NCI-H2107 (cell line): ENCODE measurements at places on chromosomes 5 and 9.

GRCh38 chr5:135246605-135246922 is 152.5 kb downstream of the MACROH2A1 start:
- no peak for DNase-seq

DNA sequence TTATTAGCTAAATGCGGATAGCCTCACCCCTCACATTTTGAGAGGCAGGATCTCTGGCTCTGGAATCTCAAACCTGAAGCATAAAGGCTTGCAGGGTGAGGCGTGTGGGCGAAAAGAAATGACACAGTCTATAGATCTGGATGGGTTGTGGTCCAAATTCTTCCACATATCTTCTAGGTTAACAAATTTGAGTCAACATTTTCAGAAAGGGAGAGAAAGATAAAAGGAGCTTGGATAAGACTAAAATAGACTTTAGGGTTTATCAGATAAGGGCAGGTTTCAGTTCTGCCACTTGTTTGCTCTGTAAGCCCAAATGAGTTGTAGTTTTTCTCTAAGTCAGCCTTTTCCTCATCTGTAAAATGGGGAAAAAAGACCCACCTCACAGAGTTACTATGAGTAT is 220.9 kb downstream of the TRIM32 start:
- no peak for DNase-seq

DNA sequence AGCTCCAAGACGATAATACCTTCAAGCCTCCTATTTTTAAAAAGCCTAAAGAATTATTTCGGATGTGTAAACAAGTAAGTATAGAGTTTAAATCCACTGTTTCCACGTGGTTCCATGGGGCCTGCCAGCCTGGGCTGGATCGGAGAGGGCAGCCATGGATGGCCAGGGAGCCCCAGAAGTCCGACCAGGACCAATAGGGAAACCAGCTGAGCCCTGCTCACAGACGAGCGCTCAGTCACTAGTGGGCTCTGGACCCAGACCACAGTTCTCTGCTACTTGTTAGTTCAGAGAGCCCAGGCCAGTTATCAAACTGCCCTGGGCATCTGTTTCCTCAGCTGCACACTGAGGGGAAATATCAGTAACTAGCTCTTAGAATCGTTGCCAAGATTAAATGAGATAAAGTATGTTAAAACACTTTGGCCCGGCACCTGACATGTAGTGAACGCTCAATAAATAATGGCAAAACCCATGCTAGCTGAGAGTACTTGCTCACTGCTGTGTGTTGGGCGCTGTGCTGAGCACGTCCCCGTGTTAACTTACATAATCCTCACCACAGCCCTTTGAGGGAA is 124.8 kb downstream of the RGS3 start:
- no peak for DNase-seq

DNA sequence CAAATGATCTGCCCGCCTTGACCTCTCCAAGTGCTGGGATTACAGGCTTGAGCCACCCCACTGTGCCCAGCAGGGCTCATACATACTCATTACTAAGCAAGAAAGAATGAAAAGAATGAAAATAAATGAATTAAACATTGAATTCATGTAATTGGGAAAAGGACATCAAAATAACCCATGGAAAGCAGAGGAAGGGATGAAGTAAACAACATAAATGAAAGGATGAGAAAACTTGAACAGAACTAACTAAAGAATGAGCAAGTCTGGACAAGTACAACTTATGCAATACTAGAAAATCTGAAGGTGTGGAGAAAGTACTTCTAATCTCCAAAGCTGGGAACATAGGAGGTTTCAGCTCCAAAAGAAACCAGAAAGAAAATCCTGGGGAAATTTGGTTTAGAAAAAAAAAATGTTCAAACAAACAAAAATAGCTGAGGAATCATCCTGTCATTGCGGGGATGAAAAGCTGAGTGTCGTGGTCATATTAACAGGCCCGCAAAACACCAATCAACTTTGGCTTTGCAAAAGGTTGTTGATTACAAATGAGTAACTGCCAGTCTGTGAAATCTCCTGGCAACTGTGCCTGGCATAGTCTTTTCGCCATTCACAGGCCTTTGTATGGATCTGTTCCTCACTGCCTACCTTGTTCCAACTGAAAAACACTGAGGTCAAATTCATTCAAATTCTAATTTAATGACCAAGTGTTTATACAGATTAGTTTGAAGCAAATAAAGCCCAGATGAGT is 2.3 kb upstream of the AK3 start:
- DNase-seq: no peak

DNA sequence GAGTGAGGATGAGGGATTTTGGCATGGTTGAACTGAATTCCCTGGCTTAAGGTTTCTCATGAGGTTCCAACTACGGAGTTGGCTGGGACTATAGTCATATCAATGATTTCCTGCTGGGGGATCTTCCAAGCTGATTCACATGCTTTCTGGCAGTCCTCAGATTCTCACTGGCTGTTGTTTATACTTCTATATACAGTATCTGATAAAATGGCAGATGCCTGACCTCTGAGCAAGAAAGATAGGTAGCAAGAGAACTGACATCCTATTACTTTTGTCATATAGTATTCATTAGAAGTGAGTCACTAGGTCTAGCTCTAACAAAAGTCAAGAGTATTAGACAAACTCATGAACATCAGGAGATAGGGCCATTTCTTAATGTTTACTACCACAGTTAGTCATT is 440.9 kb upstream of the EDIL3 start:
- no peak for DNase-seq

DNA sequence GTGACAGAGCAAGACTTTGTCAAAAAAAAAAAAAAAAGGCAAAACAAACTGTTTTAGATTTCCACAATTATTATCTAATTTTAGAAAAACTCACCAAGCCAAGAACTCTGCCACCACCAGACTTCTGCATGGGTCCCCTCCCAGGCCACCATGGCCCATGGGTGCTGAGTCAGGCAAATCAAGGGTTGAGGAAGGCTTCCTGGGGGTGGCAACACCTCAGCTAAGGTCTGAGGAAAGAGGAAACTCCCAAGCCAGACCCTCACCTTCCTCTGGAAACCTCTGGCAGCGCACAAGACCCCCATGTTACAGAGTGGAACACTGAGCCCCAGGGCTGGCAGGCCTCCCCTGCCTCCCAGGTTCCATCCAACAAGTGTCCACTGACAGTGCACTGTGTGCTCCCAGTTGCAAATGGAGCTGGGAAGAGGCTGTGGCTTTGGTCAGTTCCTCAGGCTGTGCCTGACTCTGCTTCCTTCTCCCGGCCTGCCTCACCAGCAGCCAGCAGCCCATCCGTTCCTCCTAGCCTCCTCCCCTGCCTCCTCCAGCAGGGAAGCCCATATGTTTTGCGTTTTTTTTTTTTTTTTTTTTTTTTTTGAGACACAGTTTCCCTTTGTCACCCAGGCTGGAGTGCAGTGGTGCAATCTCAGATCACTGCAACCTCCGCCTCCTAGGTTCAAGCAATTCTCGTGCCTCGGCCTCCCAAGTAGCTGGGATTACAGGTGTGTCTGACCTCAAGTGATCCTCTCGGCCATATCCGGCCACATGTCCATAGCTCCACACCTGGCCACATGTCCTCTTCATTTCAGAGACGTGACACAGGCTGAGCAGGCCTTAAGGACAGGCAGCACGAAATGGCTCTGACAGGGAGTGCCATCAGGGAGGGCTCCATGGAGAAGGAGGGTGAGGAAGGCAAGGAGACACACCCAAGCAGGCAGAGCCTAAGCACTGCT is 3.5 kb upstream of the SUSD3 start:
- DNase-seq: no peak

DNA sequence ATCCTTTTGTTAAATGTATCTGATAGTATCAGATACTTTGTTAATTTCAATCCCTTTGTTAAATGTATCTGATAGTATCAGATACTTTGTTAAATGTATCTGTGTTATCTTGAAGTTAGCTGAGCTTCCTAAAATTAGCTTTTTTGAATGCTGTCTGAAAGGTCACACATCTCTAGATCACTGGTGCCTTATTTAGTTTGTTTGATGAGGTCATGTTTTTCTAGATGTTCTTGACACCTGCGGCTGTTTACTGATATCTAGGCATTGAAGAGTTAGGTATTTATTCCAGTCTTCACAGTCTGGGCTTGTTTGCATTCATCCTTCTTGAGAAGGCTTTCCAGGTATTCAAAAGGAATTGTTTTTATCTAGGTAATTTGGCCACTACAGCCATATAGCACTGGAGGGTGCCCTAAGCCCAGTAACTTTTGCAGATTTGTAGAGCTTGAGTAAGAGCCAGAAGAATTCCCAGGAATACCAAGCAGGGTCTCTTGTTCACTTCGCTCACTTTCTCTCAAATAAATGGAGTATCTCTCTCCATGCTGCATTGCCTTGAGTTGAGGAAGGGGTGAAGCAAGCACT is 435.4 kb upstream of the GRAMD2B start:
- DNase-seq: no peak

GRCh38 chr9:69937360-69937759 is 106.3 kb upstream of the MAMDC2 start:
- DNase-seq: no peak

DNA sequence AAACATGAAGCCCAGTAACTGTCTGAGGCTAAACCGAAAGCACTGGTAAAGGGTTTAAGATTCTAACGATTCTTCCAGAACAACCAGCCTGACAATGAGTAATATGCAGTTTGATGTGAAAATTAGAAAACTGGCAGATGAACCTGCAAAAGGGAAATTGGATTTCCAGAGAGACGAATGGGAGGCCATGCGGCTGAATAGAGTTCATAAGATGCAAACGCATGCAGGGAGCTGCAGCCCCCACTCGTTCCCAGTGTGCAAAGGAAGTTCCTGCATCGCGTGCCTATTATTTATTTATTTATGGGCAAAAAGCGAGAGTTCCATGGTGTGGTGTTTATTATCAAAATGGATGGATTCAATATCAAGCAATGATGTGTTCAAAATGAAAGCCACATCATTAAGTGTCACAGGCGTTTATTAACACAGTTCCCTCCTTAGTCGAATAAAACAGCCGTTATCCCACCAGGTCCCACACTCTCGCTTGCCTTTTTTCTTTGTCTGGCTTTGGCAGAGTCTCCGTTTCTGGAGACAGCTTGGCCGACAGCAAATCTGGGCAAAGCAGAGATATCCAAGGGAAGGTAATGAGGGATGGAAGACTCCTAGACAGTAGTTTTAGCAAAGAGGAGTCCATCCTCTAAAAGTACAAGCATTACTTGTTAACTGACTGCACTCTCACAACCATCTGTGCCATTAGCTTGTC is 451.4 kb downstream of the KDM4C start:
- no peak for DNase-seq
